ENCODE measurements at places on chromosomes 3 and 15.

DNA sequence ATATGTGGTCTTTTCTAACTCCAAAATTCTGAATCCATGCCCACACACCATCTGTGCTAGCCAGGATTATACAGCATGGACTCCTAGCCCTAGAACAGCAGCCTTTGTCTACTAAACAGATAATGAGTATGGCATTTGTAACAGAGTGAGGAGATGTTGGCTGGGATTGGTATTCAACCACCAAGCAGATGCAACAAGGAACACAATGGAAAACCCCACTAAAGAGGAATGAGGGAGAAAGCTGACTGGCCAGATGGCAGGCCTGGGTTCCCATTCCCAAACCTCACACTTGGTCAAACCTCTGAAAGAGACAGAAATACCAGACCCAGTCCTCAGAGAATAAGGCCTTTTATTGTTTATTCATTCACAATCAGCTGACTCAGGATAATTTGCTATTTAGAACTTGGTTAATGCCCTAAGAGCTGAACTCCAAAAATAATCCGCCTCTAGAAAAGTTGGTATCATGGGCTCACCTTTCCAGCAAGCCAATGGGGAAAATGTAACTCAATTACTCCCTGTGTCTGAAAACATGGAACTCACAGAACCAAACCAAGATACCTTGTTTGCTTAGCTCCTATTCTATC lies 145.6 kb downstream of the LRRC3B start:
- no peak for DNase-seq

DNA sequence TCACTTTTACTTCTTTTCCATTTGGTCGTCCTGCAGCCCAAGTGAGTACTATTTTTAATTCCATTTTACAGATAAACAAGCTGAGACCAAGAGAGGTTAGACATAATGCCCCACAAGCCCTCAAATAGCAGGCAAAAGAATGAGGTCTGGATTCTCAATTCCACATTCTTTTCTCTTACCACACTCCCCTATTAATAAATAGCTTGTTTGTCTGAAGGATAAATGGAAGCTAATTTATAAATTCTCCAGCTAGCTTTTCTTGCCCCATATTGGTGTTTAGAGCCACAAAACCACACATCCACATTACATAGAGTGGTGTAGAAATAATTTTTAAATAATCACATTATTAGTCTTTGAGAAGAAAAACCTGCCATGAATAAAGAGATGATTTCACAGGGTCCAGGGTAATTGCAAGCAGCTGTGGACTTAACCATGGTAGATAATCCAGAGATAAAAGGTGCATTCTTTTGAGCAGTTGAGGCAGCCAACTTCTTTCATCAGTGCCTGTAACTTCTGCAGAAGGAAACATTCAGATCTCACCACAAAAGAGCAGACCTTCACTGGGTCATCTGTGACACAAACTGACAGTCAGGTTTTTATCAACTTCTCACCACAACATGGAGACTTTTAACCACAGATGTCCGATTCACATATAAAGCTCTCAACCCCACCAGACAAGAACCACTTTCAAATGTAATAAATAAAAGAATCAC lies 313.4 kb upstream of the STT3B start:
- no peak for DNase-seq

- no peak for DNase-seq
Measured at GRCh38 chr3:128113817-128114794, 9.5 kb downstream of the RUVBL1 start.

DNA sequence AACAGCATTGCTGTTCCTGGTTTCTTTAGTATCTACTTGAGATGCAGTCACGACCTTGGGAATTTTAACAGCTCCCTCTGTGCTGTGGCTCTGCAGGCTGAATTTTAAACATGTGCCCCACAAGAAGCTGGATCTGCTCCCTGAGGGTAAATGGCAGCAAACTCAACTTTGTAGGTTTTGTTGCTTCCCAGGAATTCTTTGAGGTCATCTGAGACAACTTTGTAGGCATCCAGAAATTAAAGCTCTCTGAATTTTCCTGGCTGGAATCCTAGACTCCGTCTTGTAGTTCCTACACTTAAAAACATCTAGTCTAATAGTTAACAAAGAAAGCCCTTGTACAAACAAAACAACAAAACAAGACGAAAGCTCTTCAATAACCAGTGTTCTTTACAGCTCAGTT lies 366.3 kb downstream of the FEZF2 start:
- DNase-seq: no peak

DNA sequence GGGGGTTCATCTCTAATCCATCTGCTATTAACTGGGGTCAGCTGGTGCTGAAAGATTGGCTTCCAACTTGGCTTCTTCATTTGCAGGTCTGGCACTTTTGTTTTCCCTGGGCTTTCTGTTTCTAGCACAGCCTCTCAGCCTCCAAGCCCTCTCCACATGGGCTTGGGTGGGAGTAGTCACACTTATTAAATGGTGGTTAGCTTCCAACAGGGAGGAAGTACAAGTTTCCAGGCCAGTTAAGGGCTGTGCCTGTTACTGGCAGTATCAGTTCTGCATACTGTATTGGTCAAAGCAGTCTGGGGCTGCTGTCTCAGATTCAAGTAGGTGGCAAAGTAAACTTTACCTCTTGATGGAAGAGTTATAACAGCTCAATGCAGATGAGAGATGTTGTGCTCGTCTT lies 627.1 kb upstream of the CCDC54 start:
- DNase-seq: no peak

DNA sequence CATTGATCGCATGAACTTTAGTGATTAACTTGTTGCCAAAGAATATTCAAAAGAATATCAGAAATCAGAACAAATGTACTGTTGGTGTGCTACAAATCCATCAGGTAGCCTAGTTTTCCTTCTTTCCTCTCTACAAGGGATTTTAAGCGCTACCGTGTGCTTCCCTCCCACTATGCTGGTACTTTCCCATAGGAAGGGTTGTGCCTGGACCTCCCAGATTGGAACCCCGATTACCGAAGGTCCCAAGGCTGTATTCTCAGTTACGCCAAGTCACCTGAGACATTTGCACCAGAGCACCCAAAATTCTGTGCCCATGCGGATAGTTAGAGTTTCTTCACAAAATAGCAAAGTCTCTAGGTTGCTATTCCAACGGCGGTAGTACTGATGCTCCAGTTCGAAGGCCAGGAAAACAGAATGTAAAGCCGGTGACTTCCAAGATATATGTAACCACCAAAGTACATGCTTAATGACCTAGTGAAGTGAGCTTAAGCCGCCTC lies 23.4 kb upstream of the GATM start:
- no peak for DNase-seq

GRCh38 chr15:71278989-71279756 lies 163.9 kb downstream of the THSD4 start:
- DNase-seq: no peak

DNA sequence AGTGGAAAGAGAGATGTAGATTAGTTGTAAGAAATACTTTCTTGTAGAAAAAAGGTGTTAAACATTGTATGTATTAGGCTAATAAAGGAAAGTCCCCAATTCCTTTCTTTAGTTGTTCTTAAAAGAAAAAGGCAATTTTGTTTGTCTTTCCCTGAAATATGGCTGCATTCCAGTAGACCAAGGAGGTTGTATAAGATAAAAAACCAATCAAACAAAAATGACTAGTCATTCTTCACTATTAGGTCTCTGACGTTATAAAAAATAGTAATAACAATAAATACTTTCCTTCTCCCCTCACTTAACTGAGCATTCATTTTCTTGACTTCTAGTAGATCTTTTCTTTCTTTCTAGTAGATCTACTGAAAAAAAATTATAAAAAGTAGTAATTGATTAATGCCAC lies 8.6 kb upstream of the PPM1L start:
- DNase-seq: no peak

- DNase-seq: no peak
Measured at GRCh38 chr15:23069496-23070166, 30.3 kb upstream of the TUBGCP5 start.

DNA sequence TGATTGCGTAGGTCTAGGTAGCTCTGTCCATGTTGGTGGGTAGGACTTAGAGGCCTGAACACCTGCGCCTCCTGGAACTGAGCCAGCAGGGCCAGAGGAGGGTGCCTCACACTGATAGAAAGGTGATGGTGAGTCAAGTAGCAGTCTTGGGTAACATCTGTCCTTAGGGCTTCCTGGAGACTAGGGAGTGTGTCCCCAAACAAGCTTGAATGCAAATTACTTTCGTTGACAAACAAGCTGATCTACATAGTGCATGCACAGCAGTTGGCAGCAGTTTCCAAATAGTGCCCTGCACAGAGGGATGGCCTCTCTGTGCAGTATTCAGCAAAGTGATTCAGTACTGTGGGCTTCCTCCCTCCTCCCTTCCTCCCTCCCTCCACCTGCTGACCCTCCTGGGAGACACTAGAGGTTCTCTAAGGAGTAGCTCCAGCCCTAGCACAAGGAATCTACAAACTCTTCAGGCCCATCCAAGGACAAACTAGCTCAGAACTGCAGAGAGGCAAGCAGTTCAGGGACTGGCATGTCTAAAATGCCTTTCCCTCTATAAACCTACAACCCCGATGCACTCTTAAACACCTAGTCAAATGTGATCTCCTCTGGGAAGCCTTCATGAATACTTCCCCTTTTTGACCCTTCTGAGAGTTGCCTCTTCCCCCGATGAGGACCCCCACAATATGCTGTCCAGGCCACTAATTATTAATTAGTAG lies 61.0 kb downstream of the TLE3 start:
- no peak for DNase-seq

DNA sequence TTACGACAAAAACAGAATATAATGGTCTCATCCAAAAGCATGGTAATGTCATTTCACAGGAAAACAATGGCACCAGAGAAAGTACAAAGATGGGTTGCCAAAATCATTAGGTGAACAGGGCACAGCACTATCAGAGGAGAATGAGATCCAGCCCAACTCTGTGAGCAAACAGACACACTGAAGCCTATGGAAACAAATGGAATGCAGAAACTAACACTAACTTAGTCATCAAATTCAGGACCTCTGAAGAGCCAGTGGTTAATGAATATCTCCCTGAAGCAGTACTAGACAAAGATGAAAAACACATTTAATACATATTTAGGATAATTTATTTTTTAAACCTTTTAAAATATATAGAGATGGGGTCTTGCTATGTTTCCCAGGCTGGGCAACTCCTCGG lies 14.6 kb upstream of the RPS17 start:
- no peak for DNase-seq

DNA sequence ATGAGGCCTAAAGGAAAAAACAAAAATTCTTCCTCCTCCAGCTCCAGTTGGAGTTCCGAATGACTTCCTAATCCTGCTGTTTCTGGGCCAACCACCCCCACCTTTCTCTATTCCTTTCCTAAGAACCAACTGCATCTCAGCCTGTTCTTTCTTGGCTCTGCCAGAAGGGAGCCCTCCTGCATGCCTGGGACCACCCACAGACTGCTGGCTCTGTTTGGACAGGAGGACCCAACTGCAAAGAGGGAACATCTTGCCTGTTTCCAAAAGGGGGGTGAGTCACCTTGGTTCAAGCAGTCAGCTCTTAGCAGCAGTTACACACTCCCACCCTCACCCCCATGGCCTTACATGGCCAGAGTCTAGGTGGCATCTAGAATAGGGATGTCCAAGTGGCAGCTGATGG lies 116.0 kb upstream of the PRICKLE2 start:
- peak; percentile 24 for DNase-seq

- no peak for DNase-seq
Measured at GRCh38 chr15:41104234-41104633, 11.8 kb downstream of the INO80 start.

GRCh38 chr3:32757618-32758374 lies 60.0 kb upstream of the TRIM71 start:
- no peak for DNase-seq

GRCh38 chr3:43102773-43103480 lies 3.0 kb downstream of the POMGNT2 start:
- DNase-seq: no peak

GRCh38 chr3:125965505-125965904 lies 3.5 kb upstream of the ROPN1B start:
- no peak for DNase-seq

GRCh38 chr15:92533298-92533697 lies 122.3 kb downstream of the FAM174B start:
- DNase-seq: no peak

DNA sequence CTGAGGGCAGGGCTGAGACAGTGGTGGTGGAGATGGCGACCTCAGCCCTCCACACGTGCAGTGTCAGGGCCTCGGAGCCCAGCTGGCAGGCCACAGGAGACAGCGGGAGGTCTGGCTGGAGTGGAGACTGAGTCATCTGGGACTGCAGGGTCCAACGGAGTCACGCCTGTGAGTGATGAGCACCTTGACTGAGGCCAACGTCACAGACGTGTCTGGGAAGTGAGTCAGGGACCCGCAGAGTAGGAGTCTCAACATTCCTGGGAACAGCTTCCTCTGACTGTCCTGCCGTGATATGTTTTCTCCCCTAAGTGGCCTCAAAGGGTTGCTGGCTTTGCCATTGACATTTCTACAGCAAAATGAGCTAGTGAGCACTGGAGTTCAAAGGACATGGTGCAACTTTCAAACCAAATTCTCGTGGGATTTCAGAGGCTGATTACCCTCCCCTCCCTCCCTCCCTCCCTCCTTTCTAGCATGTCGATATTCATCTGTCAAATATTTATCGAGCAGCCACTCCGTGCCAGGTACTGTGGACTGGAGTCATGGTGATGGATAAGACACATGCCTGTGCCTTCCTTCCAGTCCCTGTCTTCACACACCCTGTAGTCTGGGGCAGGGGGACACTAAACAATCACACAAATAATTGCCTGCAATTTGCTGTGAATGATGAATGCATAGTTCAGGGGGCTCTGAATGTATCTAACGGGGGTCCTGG lies 53.3 kb upstream of the AMOTL2 start:
- no peak for DNase-seq

- no peak for DNase-seq
Measured at GRCh38 chr15:82803793-82804574, 1.9 kb downstream of the FSD2 start.

DNA sequence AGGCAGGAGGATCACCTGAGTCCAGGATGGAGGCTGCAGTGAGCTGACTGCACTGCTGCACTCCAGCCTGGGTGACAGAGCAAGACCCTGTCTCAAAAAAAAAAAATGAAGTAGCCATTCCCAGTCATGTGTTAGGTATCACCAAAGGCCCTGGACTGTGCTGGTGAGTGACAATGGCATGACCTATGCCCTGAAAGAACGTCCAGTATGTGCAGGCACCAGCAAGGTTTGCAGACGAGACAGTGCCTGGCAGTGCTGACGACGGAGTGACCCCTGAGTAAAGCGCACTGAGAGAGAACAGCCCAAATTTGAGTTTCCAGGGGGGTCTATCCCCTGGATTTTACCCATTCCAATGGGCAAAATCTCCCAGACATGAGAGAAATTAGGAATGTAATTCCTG lies 45.2 kb downstream of the RBPMS2 start:
- no peak for DNase-seq

GRCh38 chr15:57611938-57612337 lies 20.2 kb downstream of the MYZAP start:
- DNase-seq: peak; percentile 28

GRCh38 chr15:58626378-58626777 lies 123.1 kb downstream of the ADAM10 start:
- no peak for DNase-seq

GRCh38 chr15:55775316-55775715 lies 32.4 kb upstream of the PRTG start:
- no peak for DNase-seq

- no peak for DNase-seq
Measured at GRCh38 chr3:120286465-120286864, 1.4 kb upstream of the GPR156 start.

Data from WTC11 (cell line).